MG63 (cell line): ENCODE measurements at places on chromosomes 7 and 10. TPM values are rescaled to one million over a fixed set of nuclear protein-coding genes. Genes with fewer than 3 reads are reported as not detected.

The LRRD1 gene
- not detected in 2 replicates for total RNA-seq

The TMEM176A gene
- not detected in 2 replicates for total RNA-seq

The SEMA3E gene
- total RNA-seq = 1.5 TPM in 1 of 2 replicates, not detected in the other

The CLRN3 gene
- total RNA-seq = not detected in 2 replicates

The ELFN1 gene
- 0.05 and 0.56 TPM in 2 replicates for total RNA-seq

The IQUB gene
- total RNA-seq = not detected in 2 replicates

The ANKRD61 gene
- not detected in 2 replicates for total RNA-seq

The ATOH7 gene
- total RNA-seq = not detected in 2 replicates

DNA sequence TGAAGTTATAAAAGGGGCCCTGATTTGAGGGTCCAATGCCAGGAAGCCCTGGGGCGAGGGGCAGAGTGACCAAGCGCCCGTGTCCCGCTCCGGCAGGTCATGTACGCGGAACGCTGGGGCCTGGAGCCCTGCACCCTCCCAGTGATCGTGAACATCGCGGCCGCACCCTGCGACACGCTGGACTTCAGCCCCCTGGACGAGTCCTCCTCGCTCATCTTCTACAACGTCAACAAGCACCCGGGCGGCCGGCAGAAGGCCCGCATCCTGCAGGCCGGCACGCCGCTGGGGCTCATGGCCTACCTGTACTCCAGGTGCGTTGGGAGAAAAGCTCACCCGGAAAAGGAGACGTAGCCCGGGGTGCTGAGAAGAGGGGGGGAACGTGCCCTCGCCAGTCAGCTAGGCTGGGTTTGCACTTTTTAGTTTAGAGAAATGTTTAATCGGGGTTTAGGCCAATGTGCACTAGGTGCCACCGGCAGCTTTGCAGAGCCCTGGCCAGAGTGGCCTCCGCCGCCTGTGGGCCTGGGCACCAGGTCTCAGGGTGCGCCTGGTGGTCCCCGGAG, 22.9 kb upstream of the UTF1 start:
- no peak for DNase-seq

DNA sequence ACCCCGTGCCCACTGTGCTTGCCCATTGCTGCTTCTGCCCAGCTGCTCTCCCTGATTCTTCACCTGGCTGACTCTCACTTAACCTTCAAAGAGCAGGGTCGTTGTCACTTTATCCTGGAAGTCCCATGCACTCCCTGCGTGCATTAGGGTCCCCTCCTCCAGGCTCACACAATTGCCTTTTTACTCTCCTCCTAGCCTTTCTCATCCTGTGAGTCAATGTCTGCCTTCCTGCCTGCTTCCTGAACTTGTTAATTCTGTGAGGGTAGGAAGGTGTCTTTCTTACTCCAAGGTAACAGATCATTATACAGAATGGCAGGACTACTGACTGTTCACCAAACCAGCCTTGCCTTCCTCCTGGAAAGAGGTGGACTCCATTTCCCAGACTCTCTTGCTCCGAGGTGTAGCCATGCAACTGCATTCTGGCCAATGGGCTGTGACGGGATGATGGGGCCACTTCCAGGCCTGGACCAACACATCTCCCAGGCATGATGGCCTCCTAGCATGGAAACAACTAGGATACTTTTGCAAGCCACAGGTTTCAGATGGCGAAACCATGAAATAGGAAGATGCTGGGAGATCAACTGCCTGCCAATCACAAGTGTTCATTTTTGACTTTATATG, 54.7 kb downstream of the ARHGAP22 start:
- DNase-seq = no peak

GRCh38 chr7:157389951-157390730, 53.3 kb downstream of the DNAJB6 start:
- no peak for DNase-seq

GRCh38 chr10:102133373-102134195, 744 bp downstream of the PPRC1 start:
- peak; percentile 88 for DNase-seq

DNA sequence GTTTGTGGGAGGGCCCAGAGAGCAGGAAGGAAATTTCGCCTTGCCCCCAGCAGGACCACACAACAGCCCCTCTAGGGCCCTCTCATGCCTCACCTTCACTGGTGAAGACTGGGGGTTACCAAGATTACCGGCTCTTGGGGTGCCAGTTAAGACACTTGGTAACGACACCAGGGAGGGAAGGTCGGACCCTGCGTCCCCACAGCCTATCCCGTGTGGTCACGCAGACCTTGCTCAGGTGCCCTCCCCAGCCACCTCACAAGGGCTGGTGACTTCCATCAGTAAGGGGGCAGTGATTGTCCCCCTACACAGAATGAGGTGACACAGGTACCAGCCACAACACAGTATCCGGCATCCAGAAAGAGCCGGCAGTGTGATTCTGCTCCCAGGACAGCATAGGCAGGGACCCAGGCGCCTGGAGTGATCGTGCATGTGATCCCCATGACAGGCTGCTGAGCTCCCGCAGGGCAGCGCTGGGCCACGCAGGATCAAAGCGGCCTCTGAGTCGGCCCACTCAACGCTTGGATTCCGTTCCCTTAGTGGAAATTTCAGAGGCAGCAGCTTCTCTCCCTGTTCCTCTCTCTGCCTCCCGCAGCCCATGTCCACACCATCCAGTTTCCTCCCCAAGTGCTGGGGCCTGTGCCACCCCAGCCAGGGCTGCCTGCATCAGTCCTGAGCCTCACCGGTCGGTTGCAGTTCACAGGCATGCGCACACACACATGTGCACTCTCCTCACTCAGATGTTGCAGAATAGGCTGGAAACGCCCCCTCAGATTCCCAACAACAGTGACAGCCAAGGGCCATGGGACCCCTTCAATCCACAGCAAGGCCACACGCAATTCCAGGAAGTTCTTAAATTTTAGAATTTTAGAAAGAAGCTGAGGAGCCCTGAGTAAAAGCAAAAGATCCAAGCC, 35.8 kb downstream of the CAMK2B start:
- DNase-seq = no peak

GRCh38 chr7:149153346-149153745, 6.1 kb downstream of the ZNF398 start:
- DNase-seq = no peak

DNA sequence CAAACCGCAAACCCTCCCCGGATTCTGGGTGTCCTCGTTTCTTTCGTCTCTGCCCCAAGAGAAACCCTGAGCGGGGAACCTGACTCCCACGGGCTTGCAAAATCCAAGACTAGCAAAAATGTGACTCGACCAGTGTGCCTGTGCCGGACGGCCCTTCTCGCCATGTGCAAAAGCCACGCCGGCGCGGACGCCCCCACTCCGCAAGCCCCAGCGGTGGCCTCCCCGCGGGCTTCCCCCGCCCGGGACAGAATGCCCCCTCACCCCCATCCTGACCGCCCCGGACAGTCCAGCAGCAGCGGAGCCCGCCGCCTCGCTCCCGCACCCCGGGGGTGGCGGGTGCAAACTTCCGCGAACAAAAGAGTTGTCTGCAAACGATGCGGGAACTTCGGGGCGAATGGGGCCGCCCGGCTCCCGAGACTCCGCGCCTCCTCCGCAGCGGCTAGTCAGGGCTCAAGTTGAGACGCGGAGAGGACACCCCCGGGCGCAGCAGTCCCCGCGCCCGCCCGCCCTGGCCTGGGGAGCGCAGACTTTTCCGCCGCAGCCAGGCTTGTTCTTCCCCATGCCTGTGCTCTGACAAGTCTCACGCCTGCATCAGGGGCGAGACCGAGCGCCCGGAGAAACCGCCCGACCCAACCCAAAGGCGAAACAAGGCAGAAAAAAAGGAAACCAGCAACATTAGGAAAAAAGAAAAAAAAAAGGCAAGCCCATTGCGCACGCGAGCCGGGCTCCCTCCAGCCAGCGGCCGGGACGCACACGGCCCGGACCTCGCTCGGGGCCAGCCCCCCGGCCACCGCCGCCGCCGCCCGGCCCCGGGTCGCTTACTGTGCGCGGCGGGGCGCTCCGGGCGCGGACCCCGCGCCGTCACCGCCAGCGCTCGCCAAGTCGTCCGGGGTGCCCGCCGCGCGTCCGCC, 732 bp downstream of the FAM53B start:
- DNase-seq = peak; percentile 42

DNA sequence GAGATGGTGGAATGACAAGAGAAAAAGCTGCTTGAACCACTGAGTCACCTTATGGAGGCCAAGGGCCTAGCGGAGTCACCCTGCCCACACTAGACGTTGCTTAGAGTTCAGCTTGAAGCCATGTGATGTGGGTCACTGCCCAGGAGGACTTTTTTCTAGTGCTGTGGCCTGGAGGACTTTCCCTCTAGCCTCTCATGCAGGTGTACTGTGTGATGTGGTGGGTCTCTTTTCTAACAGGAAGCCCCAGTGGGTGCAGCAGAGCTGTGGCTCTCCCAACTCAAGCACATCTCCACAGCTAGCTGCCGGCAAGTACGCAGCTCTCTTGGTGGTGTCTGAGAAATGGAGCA, 13.6 kb downstream of the POR start:
- no peak for DNase-seq
